ENCODE measurements at places on chromosomes 5 and 9.

DNA sequence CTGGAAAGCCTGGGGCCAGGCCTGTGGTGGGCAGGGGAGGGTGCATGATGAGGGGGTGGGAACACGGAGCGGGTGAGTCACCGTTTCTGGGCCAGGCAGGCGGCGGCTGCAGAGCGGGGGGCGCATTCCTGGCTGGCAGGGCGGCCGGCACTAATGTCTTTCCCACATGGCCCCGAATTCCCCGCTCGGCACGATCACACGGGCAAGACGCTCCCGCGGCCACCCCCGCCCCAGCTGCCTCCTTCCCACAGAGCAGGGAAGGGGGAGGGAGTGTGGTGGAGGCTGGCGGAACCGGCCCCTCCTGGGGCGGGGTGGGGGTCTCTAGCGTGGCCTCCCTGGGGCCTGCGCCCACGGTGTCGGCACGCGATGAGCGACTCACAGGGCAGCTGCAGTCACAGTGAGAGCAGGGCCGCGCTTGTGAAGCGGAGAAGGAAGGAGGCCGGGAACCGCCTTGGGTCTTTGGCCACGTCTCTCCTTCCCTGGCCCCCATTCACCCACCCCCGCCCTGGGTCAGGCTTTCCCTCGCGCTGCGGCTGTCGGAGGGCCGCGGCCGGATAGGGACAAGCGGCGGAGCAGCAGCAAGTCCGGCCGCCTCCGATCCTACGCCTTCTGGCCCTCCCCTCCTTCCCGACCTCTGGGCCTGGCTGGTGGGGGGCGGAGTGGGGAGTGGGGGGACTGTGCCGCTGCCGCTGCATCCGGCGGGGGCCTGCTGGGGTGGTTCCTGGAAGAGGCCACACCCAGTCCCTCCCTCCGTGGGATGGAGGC, 48.9 kb downstream of the CXXC5 start:
- peak; percentile 55 for DNase-seq
- H3K27me3 ChIP-seq = no peaks in the 10 kb centered on the region
- peaks cover 16% of the 10 kb centered on the region for H3K4me1 ChIP-seq
- peak overlapping the region; percentile 31 for H3K4me3 ChIP-seq
- no peaks in the 10 kb centered on the region for H3K36me3 ChIP-seq
- peak overlapping the region; percentile 68 for H3K27ac ChIP-seq

DNA sequence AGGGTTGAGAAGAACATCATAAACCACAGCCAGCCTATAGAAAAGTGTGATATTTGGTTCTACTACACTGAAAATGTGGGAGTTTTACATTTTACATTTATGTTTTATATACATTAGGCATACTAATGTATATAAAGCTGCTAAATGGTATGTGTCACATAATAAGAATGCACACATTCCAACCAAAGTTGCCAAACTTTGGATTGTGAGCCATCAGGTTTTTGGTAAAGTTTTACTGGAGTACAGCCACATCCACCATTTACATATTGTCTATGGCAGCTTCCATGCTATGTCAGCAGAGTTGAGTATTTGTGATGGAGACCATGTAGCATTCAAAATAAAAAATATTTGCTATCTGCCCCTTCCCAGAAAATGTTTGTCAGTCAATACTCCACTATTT, 23.1 kb upstream of the TARS1 start:
- DNase-seq = no peak
- no peak overlapping the region for H3K27ac ChIP-seq
- H3K27me3 ChIP-seq = no peaks in the 10 kb centered on the region
- H3K4me1 ChIP-seq = no peaks in the 10 kb centered on the region

DNA sequence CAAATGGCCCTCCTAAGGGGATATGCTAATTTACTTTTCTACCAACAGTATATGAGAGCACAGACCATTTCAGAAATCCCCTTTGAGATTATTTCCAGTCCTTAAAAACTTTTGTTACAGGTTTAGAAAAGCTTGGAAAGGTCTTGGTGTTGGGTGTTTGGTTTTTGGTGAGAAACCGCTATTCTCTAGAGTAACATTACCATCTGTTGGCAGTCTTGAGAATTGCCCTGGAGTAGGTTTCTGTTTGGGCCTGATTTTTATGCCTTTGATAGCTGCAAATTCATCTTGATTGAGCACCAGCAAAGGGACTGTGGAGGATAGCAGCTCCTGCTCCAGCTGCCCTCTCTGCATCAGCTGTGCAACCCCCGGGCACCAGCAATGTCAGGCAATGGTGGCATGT, 8.0 kb downstream of the NUDT2 start:
- H3K4me1 ChIP-seq = no peaks in the 10 kb centered on the region
- no peak for DNase-seq
- H3K4me3 ChIP-seq = no peak overlapping the region

- H3K36me3 ChIP-seq = no peaks in the 10 kb centered on the region
- no peaks in the 10 kb centered on the region for H3K4me1 ChIP-seq
- no peaks in the 10 kb centered on the region for H3K27me3 ChIP-seq
Measured at GRCh38 chr5:64340293-64340692, 165.5 kb upstream of the RGS7BP start.

GRCh38 chr9:34343090-34343489, 13.7 kb downstream of the NUDT2 start:
- peaks cover 3% of the 10 kb centered on the region for H3K36me3 ChIP-seq
- peak overlapping the region; percentile 24 for H3K27ac ChIP-seq
- DNase-seq = no peak
- no peaks in the 10 kb centered on the region for H3K27me3 ChIP-seq
- no peaks in the 10 kb centered on the region for H3K4me1 ChIP-seq

DNA sequence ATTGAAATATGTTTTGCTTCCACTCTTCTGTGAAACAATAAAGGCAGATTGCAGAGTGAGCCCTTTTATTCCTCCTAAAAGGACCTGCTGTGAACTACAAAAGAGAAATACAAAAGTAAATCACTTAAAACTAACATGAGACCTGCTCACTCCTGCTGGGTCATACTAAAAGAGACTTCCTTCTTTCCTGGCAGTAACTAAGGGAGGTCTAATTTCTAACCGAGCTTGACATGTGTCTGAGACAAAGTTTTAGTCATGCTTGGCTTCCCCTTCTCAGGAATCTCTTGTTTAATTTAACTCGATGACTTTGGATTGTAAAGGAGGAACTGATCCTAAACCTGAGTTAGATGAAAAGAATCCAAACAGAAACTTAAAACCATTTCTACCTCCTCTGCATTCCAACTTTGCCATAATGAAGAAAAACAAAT, 86.4 kb upstream of the CDH6 start:
- no peaks in the 10 kb centered on the region for H3K36me3 ChIP-seq
- H3K27me3 ChIP-seq = no peaks in the 10 kb centered on the region
- no peak overlapping the region for H3K27ac ChIP-seq
- no peak overlapping the region for H3K4me3 ChIP-seq
- no peaks in the 10 kb centered on the region for H3K4me1 ChIP-seq

GRCh38 chr9:122133263-122133983, 26.2 kb downstream of the NDUFA8 start:
- no peak for DNase-seq
- H3K27ac ChIP-seq = no peak overlapping the region
- peaks cover 3% of the 10 kb centered on the region for H3K4me1 ChIP-seq
- H3K4me3 ChIP-seq = no peak overlapping the region
- H3K36me3 ChIP-seq = no peaks in the 10 kb centered on the region

- no peaks in the 10 kb centered on the region for H3K36me3 ChIP-seq
- no peaks in the 10 kb centered on the region for H3K4me1 ChIP-seq
- DNase-seq = no peak
Measured at GRCh38 chr5:107512029-107512428, 158.7 kb downstream of the EFNA5 start.

- no peak for DNase-seq
- H3K4me3 ChIP-seq = no peak overlapping the region
- no peaks in the 10 kb centered on the region for H3K4me1 ChIP-seq
- H3K27ac ChIP-seq = no peak overlapping the region
- no peaks in the 10 kb centered on the region for H3K36me3 ChIP-seq
Measured at GRCh38 chr5:2871282-2871681, 119.8 kb upstream of the IRX2 start.

- H3K4me3 ChIP-seq = no peak overlapping the region
- no peaks in the 10 kb centered on the region for H3K4me1 ChIP-seq
- peak overlapping the region; percentile 2 for H3K27ac ChIP-seq
- no peaks in the 10 kb centered on the region for H3K36me3 ChIP-seq
- H3K27me3 ChIP-seq = no peaks in the 10 kb centered on the region
Measured at GRCh38 chr5:142720641-142721271, 34.9 kb upstream of the FGF1 start.

GRCh38 chr5:176560364-176560763, 11.2 kb downstream of the CDHR2 start:
- no peak overlapping the region for H3K4me3 ChIP-seq
- DNase-seq = no peak
- H3K4me1 ChIP-seq = no peaks in the 10 kb centered on the region
- no peak overlapping the region for H3K27ac ChIP-seq
- H3K27me3 ChIP-seq = no peaks in the 10 kb centered on the region

- H3K27ac ChIP-seq = no peak overlapping the region
- no peak overlapping the region for H3K4me3 ChIP-seq
- no peaks in the 10 kb centered on the region for H3K27me3 ChIP-seq
- no peaks in the 10 kb centered on the region for H3K4me1 ChIP-seq
- DNase-seq = no peak
- H3K36me3 ChIP-seq = peaks cover 6% of the 10 kb centered on the region
Measured at GRCh38 chr5:108184940-108185339, 197.0 kb downstream of the FBXL17 start.
